ENCODE measurements at places on chromosomes 6 and 20. TPM values are rescaled to one million over a fixed set of nuclear protein-coding genes. Genes with fewer than 3 reads are reported as not detected.

Gene SLC17A5
- total RNA-seq: 13.6 TPM

DNA sequence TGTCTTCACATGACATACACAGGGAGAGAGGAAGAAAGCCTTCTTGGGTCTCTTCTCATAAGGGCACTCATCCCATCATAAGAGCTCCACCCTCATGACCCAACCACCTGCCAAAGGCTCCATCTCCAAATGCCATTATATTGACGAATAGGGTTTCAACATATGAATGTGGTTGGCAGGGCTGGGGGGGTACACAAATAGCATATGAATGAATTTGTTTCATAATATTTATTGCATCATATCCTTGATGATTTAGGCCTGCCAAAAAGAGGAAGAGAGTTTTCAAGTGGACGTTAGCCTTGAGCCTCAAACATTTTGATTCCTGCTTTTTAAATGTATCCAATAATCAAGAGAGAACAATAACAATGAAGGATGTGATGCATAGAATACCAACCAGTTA is 26.2 kb upstream of the OPRM1 start:
- no peak for DNase-seq

- DNase-seq: no peak
These were observed 25.0 kb upstream of the DEFB125 start for GRCh38 chr20:62487-62886.

- DNase-seq: no peak
These were observed 388.0 kb downstream of the GJA1 start for GRCh38 chr6:121823437-121823851.

Gene PTCHD4
- total RNA-seq: 1.7 TPM

DNA sequence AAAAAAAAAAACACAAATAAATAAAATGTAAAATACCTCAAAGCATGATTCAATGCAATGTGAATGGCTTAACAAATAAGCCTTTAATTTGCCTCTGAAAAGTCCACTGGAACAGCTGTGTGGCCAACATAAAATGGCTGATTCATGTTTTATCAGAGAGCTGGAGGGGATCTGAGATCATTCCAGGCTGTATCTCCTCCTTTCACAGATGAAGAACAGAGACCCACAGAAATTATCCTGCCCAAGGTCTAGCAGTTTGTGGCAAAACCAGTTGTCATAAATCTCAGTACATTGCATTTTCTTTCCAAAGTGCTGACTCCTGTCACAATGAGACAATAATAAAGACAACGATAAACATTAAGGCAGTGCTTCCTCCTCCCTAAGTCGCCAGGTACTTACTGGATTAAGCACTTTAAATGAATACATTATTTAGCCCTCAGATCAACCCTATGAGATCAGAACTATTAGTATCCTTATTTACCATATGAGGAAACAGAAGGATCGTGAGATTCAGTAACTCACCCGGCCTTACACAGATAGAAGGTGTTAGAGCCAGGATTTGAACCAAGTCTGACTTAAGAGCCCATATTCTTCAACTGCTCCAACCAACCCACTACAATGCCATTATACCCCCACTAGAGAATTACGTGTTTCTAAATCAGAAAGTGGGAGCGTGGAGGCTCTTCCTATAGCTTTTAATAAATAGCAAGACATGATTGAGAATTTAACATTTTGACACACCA is 118.3 kb downstream of the KIF13A start:
- no peak for DNase-seq

DNA sequence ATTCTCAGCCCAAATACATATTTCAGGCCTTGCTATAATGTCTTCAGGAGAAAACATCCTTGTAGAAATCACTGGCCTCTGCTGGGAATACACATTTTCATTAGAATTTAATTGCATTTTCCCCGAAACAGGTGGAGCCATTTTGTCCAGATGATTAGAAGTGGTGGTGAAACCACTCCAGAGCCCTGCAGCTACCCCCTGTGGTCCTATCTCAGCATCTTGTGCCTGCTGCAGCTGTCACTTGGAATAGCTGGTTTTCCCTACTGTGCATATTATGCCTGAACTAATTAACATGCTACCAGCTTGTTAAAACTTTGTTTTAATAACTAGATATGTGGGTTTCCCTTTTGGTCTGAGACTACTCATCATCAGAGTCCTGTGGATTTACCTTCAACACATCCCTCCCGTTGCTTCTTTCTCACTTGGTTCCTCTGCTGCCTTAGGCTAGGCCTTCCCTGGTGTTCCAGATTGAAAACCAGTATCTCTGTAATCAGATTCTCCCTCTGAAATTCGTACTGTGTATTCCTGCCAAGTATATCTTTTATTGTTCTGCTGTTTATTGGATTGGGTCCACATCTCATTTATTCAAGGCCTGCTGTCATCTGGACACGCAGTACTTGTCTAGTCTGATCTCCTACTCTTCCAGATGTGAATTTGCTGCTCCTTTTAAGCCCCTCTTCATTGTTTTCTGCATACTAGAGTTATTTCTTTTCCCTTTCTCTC is 15.2 kb downstream of the DNAH8 start:
- no peak for DNase-seq

Gene HLA-DPB1
- 138 TPM for total RNA-seq
